ENCODE measurements at places on chromosomes 1 and 21. TPM values are rescaled to one million over a fixed set of nuclear protein-coding genes. Genes with fewer than 3 reads are reported as not detected.

DNA sequence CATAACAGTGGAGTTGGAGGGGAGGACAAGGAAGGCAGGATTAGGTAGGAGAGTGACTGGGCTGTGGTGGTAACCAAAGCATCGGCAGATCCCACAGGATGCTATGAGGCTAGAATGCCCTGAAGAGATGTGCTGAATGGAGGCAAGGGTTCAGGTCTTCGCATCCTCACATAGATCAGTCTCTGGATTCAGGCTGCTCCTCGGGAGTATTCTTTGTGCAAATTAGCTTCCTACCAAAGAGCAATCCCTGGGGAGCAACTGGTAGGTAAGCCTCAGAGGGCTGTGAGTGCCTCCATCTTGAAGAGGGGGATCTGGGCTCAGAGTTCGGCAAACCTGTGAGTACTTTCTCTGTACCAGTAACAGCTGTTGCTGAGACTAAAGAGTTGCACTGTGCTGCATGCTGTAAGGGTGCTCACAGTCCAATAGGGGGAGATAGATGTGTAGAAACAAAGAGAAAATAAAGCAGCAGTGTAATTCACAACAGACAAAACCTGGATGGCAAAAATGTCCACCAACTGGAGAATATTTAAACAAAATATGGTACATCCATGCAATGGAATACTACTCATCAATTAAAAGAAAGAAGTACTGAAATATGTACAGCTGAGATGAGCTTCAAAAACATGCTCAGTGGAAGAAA, 322.4 kb upstream of the DEPDC1 start:
- no peaks in the 10 kb centered on the region for H3K36me3 ChIP-seq
- no peaks in the 10 kb centered on the region for H3K4me1 ChIP-seq
- DNase-seq: no peak
- no peaks in the 10 kb centered on the region for H3K27me3 ChIP-seq

- no peaks in the 10 kb centered on the region for H3K27me3 ChIP-seq
- no peak overlapping the region for H3K27ac ChIP-seq
- H3K36me3 ChIP-seq: no peaks in the 10 kb centered on the region
- H3K4me1 ChIP-seq: no peaks in the 10 kb centered on the region
- no peak overlapping the region for H3K4me3 ChIP-seq
Measured at GRCh38 chr1:35555212-35555584, 2.0 kb downstream of the KIAA0319L start.

- H3K36me3 ChIP-seq: no peaks in the 10 kb centered on the region
- no peaks in the 10 kb centered on the region for H3K4me1 ChIP-seq
- DNase-seq: no peak
- no peak overlapping the region for H3K27ac ChIP-seq
- no peak overlapping the region for H3K4me3 ChIP-seq
- H3K27me3 ChIP-seq: no peaks in the 10 kb centered on the region
Measured at GRCh38 chr1:41518471-41518870, 34.0 kb upstream of the EDN2 start.

GRCh38 chr1:58436615-58437297, 109.8 kb downstream of the OMA1 start:
- no peak for DNase-seq
- H3K36me3 ChIP-seq: no peaks in the 10 kb centered on the region
- H3K27ac ChIP-seq: no peak overlapping the region
- no peaks in the 10 kb centered on the region for H3K27me3 ChIP-seq
- H3K4me3 ChIP-seq: no peak overlapping the region

Gene KDF1
- not detected for total RNA-seq

Gene OR2AK2
- total RNA-seq: not detected
